ENCODE measurements at places on chromosomes 7 and 10. TPM values are rescaled to one million over a fixed set of nuclear protein-coding genes. Genes with fewer than 3 reads are reported as not detected.
A peak's percentile ranks its signal among the peaks of the same experiment; 100 is the strongest.

DNA sequence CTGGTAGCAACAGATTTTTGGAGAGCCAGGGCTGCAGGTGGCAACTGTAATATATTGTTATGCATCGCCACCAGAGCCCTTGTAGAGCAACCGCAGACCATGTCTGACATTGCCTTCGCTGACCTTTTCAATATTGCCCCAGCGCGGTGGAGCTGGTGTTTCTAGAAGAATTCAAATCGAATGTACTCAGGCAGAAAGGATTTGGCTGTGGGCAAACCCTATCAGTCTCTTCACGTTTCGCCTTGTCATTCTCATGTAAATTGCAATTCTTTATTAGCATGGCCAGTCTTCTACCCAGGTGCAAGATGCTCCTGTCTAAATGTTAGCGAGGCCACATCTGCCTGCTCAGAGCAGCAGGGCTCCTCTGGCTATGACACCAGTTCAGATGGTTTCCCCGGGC lies 490.2 kb upstream of the AUTS2 start:
- DNase-seq: no peak

DNA sequence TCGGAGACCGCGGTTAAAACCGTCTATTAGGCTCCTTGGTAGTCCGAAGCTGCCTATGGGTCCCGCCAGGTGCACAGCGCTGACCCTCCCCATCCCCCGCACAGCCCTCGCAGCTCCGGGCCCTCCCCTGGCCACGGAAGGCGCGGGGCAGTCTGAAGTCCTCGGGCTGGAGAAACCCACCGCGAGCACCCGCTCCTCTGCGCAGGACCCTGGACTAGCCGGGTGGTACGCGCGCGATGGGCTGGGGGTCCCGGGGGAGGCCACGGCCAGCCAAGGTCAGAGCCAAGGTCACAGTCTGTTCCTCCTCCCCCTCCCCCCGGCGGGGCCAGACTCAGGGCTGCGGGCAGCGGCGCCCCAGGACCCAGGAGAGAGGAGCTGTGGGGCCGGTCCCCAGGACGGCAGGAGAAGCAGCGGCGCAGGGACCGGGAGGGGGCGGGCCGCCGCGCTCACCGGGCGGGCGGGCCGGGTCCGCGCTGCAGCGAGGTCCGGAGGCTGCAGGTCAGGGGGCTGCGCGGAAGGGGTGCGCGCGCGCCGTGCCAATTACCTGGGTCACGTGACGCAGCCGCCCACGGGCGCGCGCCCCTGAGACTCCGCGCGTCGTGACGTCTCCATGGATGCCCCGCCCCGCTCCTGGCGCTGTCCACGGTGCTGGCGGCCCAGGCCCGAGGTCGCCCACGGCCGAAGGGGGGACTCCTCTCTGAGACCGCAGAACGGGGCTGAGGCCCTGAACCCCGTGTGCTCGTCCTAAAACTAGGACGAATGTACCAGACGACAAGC lies at the start of gene OGDHL:
Gene OGDHL, minus strand, starts transcription at position 535 of the 777 bp plus-strand sequence. CDS start 3,731 bp downstream, outside the sequence.
- peak; percentile 68 for DNase-seq

DNA sequence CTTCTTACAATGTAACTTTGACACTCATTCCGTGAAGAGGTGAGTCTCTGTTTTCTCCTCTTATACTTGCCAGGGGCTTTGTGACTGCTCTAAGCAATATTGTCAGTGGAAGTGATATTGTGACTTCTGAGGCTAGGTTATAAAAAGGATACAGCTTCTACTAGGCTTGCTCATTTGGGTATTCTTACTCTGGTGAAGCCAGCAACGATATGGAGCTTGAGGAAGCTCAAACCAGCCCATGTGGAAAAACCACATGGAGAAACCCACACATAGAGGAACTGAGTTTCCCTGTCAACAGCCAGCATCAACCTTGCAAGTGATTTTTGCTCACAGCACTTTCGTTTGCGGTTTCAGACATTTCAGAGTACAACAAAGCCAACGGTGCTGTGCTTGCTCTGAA lies 149.6 kb upstream of the SEMA3E start:
- no peak for DNase-seq

DNA sequence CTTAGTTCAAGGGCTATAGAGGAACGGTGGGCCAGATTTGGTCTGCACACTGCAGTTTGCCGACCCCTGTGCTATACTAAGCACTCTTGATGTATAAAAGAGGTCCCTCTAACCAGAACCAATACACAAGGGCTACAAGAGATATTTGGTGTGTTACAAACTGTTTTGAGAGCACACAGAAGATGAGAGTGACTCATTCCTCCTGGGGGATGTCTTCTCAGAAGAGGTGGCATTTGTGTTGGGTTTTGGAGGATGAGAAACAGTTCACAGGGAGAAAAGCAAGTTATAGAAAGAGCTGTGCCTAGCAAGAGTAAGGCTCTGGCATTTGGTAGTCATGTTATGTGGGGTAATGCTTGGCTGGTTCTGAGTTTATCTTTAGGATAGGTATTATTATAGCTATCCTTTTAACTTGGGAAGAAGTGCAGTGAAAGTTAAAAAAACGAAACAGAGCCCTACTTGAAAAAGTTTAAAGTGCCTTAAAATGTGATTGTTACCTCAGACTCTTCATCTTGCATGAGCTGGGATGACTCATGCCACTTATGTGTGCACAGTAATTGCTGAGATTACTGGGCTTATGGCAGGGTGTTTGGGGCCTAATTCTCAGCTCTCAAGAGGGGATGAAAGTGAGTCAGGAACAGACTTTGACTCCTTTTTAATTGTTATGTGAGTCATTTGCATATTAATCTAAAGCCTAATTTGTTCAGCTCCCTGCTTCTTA lies 160.4 kb downstream of the KIF20B start:
- peak; percentile 82 for DNase-seq

The ADAP1 gene
- total RNA-seq: 1.1 TPM

The SUN3 gene
- total RNA-seq: not detected

Data from GM23248 (cell line).